Left kidney (tissue), 8 donors: ENCODE measurements at places on chromosomes 5 and 9.

GRCh38 chr5:5017827-5018577, 122.1 kb upstream of the ADAMTS16 start:
- no peak for DNase-seq

- no peak for DNase-seq
Observed at GRCh38 chr9:95246547-95246946, 71.0 kb downstream of the FANCC start.

DNA sequence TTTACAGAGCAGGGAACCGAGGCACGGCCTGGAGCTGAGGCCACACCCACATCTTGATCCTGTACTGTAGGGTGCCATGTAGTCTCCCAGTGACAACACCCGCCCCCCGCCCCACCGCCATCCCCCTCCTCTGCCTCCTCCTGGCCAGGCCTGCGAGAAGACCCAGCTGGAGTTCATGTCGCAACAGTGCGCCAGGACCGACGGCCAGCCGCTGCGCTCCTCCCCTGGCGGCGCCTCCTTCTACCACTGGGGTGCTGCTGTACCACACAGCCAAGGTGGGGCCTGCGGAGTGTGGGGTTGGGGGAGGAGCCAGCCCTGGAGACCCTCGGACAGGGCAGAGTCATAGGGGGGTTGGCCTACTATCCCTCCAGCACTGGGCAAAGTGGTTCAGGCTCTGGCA, 14.5 kb downstream of the ADAMTS13 start:
- no peak for DNase-seq

GRCh38 chr9:121943463-121943862, 149.6 kb downstream of the TTLL11 start:
- DNase-seq, result no peak

DNA sequence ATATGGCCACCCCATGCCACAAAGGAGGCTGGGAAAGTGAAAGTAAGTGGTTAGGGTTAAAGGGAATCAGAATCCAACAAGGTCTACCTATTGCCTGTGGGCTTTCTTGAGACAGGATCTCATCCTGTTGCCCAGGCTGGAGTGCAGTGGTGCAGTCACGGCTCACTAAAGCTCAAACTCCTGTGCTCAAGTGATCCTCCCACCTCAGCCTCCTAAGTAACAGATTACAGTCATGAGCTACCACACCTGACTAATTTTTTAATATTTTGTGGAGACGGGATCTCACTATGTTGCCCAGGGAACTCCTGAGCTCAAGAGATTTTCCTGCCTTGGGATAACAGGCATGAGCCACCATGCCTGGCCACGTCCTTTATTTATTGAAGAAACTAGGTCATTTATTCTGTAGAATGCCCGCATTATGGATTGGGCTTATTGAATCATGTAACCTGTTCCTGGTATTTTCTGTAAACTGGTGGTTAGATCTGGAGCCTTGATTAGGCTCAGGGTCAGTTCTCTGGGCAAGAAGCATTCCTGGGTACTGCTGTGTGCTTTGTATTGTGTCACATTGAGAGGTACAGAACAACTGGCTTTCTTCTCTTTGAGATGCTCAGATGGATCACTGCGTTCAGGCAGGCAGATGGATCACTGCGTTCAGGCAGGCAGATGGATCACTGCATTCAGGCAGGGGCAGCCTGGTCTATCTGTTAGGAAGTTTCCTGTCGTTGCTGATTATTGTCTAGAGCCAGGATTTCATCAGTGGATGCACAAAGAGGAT, 41.6 kb downstream of the ERGIC1 start:
- DNase-seq, result no peak
